SJCRH30 (cell line): ENCODE measurements at places on chromosomes 2 and 18. TPM values are rescaled to one million over a fixed set of nuclear protein-coding genes. Genes with fewer than 3 reads are reported as not detected.

- no peak for DNase-seq
Observed at GRCh38 chr2:189267925-189268579, 88.5 kb upstream of the COL5A2 start.

GRCh38 chr18:72544092-72544886 is at the start of gene CBLN2:
Gene CBLN2 (minus strand): TSS chr18:72544342. CDS start chr18:72542160, 2,182 bp downstream.
- peak; percentile 68 for DNase-seq

The RAPGEF4 gene
- 5.1 and 6.1 TPM in 2 replicates for total RNA-seq

DNA sequence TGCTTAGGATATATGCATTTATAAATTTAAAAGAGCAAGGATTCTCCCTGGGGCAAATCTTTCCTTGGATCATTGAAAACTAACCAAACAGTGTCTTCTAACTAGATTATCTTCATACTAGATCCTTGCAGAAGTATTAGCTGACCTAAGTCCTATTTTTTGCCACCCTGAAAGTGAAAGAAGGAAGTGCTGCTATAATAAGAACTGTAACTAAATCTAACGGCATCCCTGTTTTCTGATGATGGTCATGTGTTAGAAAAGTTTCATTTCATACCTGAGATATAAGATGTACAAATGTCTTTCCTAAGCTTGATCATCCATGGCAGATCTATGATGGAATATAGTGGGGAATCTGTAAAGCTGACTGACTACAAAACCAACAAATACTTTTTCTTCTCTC is 102.7 kb downstream of the MAP2 start:
- DNase-seq = no peak

The TSHZ1 gene
- total RNA-seq = 5.5 and 5.7 TPM in 2 replicates

The CCDC148 gene
- total RNA-seq = 0.49 and 0.53 TPM in 2 replicates

GRCh38 chr18:35252466-35252865 is 11.6 kb downstream of the ZNF397 start:
- DNase-seq = no peak

The ELOA2 gene
- total RNA-seq = 0.06 TPM in 1 of 2 replicates, not detected in the other

The CTNNA2 gene
- total RNA-seq = not detected in 2 replicates

The IL37 gene
- 0.22 and 0.25 TPM in 2 replicates for total RNA-seq

The FANCL gene
- total RNA-seq = 86.2 and 105 TPM in 2 replicates

DNA sequence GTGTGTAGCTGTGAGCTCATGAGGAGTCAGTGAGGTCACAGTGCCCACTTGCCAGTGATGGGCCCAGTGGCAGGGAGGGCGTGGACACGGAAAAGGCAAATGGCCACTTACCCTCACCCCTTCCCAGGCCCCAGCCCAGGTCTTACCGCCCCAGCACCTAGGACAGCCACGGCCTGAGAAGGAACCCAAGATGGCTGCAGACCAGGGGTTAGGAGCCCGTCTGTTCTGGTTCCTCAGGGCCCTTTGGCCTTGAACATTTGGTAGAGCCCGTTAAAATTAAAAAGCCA is 74.1 kb downstream of the EMX1 start:
- DNase-seq = no peak

- DNase-seq = no peak
Observed at GRCh38 chr2:99000708-99001107, 64.7 kb upstream of the CRACDL start.

GRCh38 chr2:203802342-203803052 is 65.1 kb upstream of the CTLA4 start:
- no peak for DNase-seq

The EGR4 gene
- not detected in 2 replicates for total RNA-seq

The LOXHD1 gene
- not detected in 2 replicates for total RNA-seq

The ABCB11 gene
- total RNA-seq = not detected in 2 replicates

The NEB gene
- 64.0 and 74.9 TPM in 2 replicates for total RNA-seq

- DNase-seq = no peak
Observed at GRCh38 chr2:23614701-23615100, 229.7 kb downstream of the KLHL29 start.

DNA sequence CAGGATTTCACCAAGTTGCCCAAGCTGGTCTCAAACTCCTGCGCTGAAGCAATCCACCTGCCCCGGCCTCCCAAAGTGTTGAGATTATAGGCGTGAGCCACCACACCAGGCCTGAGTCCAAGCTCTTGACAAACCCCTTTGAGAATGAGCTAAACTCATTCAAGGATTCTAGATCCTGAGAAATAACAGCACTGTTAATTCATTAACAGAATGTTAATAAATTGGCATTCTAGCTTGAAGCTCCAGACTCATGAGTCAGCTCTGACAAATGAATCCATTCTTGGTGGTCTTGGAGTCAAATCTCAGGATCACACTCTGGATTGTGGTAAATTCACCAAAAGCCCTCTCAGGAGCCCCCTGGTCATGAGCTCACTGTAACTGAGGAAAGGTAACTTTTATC is 1.8 kb downstream of the NARS1 start:
- DNase-seq = no peak

- peak; percentile 4 for DNase-seq
Observed at GRCh38 chr18:22813648-22814328, 119.3 kb upstream of the RBBP8 start.

- DNase-seq = no peak
Observed at GRCh38 chr2:235461763-235462414, 32.0 kb upstream of the AGAP1 start.

GRCh38 chr2:144983107-144983506 is 463.2 kb upstream of the ZEB2 start:
- DNase-seq = no peak

GRCh38 chr2:14602309-14602708 is 30.2 kb upstream of the LRATD1 start:
- no peak for DNase-seq

- DNase-seq = peak; percentile 13
Observed at GRCh38 chr2:128157644-128158043, 66.6 kb downstream of the UGGT1 start.

GRCh38 chr2:72138921-72139381 is 8.7 kb downstream of the CYP26B1 start:
- DNase-seq = no peak

The SCN9A gene
- total RNA-seq = 4.3 and 4.7 TPM in 2 replicates

The POTEC gene
- total RNA-seq = not detected in 2 replicates

- DNase-seq = peak; percentile 99
Observed at GRCh38 chr2:20578895-20579825, 71.7 kb downstream of the HS1BP3 start.

GRCh38 chr2:96495982-96496629 is 9.1 kb downstream of the NEURL3 start:
- no peak for DNase-seq

DNA sequence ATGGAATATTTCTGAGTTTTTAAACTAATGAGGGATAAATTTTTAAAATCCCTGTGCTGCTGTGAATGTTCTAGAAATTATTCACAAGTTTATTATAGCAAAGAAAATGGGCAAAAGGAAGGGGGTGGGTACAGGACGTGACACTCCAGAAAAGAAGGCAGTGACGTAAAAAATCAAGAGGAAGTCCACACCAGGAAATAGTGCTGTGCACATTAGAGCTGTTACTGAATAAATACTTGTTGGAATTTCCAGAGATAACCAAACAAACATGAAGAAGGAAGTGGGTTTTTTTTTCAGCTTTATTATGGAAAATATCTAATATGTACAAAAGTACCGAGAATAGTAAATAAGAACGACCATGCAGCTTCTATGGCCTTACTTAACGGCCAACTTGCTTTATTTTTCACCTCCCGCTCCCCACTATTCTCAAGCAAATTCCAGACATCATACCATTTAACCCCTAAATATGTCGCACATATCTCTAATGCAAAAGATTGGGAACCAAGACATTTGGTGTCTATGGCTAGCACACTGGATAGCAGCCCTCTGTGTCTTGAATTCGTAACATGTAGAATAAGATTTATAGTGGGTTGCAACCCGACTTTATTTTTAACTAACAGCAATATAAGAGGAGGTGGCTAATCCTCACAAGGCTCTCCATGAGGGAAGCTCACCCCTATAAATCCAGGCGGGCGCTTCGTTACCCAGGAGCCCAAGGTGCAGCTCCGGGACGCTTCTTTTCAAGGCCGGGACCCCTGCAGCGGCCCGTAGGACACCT is 580 bp upstream of the NDUFV2 start:
- peak; percentile 9 for DNase-seq

GRCh38 chr2:3793249-3793648 is 89.9 kb downstream of the DCDC2C start:
- no peak for DNase-seq

DNA sequence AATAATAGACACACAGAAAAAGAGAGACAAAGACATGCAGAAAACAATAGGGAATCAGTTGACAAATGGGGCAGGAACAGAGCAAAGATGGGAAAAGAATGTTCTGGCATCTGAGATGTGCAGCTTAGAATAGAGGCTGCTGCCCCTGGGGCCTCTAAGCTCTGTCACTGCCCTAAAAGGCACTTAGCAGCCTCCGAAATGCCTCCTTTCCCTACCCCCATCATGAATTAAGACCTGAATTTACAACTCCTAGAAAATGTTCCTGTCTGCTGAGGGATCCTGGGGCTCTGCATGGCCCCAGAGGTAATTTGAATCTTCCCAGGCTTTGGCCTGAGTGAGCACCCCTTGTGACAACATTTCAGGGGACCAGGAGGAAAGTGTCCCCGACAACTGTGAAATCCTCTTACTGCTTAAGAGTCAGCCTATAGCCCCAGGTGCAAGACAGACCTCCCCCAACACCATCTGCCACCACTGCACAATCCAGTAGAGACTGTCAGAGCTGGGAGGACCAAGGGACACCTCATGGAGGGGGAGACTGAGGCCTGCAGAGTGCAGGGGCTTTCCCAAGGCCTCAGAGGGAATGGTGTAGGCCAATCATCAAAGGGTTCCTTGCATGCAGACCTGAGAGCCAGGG is 24.8 kb downstream of the MRPL35 start:
- no peak for DNase-seq

The C1GALT1C1L gene
- 3.7 TPM in 2 replicates for total RNA-seq

GRCh38 chr2:117855886-117856285 is 41.4 kb downstream of the DDX18 start:
- no peak for DNase-seq

GRCh38 chr18:57941841-57942489 is 102.1 kb upstream of the NEDD4L start:
- no peak for DNase-seq
